ENCODE measurements at places on chromosomes 11 and 22. TPM values are rescaled to one million over a fixed set of nuclear protein-coding genes. Genes with fewer than 3 reads are reported as not detected.
A peak's percentile ranks its signal among the peaks of the same experiment; 100 is the strongest.

Gene MRGPRE
- not detected for total RNA-seq

DNA sequence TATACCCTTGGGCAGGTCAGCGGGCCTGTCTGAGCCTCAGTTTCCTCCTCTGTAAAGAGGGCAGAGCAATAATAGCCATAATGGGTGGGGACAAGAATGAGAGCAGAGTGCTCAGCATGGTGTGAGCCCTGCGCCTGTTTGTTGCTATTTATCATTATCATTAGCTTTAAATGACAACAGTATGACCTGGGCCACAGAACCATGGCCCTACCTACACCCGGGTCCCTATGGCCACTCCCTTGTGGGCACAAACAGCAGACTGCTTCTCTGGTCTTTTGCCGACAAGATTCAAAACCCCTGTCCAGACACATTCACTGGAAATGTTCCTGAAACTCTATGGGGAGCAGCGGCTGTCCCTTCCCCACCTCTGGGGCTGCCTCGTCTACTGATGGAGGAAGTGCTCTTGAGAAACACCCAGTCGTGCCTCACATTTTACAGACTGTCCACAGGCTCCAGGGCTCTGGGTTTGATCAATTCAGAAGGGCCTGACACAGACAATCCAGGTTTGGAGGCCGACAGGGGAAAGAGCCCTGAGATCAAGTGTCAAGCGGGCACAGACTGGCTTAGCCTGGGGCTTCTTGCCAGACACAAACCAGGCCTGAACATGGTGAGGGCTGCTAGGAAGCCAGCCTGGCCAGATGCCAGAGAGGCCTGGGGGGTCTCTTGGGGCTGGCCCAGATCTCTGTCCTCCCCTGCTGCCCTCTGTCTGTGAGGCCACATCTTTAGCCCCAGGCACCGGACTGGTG lies 112.5 kb upstream of the CD82 start:
- DNase-seq = no peak

GRCh38 chr11:34468209-34468841 lies 29.6 kb downstream of the CAT start:
- DNase-seq = peak; percentile 41

GRCh38 chr11:83310718-83311117 lies 24.6 kb upstream of the CCDC90B start:
- no peak for DNase-seq

DNA sequence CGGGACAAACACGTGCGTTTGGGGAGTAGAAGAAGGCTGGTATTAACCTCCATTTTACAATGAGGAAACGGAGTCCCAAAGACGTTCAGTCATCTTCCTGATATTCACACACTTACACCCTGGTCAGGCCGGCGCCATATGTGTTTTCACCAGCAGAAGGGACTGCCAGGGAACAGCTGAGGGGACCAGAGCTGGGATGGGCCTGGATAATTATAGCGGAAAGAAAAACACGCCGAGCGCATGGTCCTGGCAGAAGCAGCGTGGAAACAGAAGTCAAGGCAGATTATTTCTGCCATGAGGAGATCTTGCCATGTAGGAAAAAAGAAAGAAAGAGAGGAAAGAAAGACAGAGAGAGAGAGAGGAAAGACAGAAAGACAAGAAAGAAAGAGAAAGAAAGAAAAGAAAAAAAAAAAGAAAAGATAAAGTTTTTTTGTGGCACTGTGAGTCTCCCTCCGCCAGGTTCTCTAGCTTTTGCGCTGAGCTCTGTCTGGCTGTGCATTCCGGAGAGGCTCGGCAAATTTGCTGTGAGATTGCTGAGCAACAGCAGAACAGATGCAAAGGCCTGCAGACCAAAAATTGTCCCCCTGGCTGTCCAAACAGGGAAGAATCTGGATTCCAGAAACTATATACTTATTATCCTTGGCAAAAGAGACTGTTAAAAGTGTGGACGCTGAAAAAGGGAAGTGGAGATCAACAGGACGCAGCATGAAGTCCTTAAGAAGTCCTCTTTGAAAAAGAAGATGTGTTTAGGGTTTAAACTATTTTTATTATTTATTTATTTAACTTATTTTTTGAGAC lies 1.3 kb upstream of the UCP2 start:
- DNase-seq = no peak

DNA sequence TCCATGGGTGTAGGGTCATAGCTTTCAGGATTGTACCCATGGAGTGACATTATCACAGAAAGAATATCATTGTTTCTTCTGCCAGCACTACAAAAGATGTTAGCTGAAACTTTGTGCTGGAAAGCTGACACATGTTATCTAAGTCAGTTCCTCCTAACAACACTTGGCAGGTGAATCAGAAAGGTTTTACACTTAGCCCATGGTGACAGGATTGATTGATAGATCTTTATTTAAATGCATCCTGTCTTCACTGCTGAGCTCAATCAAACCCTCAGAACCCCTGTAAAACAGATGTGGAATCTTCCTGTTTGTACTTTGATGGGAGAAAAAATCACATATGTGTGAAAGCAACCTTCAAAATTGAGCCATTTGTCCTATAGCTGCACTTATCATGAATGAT lies 811.5 kb upstream of the ANO3 start:
- DNase-seq = no peak

GRCh38 chr11:45285930-45286632 lies at the start of gene SYT13:
Gene SYT13, minus strand, starts transcription at chr11:45286341. Its CDS starts 134 bp downstream, at chr11:45286207.
- DNase-seq = no peak

- no peak for DNase-seq
Observed at GRCh38 chr11:71266114-71266833, 13.9 kb upstream of the SHANK2 start.

GRCh38 chr11:41284354-41284753 lies 175.1 kb downstream of the LRRC4C start:
- DNase-seq = no peak
